ENCODE measurements at places on chromosomes 6 and 20.

DNA sequence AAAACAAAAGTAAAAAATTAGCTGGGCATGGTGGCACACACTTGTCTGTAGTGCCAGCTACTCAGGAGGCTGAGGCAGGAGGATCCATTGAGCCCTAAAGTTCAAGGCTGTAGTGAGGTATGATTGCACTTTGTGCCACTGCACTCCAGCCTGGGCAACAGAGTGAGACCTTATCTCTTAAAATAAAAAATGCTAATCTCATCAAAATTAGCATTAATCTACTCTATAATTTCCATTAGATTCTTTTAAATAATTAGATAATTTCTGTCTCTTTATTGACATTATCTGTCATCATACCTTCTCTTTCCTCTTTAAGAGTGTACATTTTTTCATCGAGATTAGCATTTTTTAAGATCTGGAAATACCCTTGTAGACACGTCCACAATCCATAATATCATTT, 48.0 kb downstream of the PHACTR3 start:
- DNase-seq, result no peak

DNA sequence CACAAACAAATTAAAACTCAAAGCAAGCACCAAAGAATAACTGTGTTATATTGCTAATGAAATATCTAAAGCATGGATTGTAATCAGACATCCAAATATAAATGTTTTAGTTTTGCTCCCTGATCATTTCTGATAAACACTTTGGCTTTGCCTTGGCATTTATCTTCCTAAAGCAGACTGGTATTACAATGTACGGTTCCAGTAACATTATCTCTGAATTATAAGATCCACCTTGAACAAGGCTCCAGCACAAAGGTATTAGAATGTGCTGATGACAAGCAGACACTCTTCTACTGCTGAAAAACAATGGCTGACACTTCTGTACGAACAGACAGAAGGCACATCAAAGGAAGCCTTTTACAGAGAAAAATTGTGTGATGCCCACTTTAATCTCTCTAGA, 74.6 kb downstream of the INSM1 start:
- DNase-seq, result no peak

GRCh38 chr6:28632326-28632851, 106.7 kb downstream of the GPX5 start:
- DNase-seq, result no peak

GRCh38 chr6:119060255-119060907, 18.1 kb downstream of the FAM184A start:
- DNase-seq, result no peak

DNA sequence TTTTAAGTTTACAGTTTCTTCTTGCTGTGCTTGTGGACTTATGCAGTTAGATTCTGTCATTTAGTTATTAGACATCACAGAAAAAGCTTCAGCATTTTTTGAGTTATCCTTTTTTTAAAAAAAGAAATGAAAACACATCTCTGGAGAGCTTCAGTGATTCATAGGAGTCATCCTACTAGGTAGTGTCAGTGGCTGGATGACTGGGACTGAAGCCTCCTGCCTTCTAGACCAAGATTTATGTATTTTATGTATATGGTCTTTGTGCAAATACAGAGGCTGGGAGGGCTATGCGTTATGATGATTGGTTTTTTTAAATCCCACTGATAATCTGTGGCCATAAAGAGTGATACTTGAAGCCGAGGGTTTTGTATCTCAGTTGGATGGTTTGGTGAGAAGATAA, 125.9 kb upstream of the JAG1 start:
- DNase-seq, result no peak

- DNase-seq, result no peak
Observed at GRCh38 chr20:24118034-24118433, 129.5 kb upstream of the GGTLC1 start.

- no peak for DNase-seq
Observed at GRCh38 chr6:72724545-72724944, 102.7 kb downstream of the KCNQ5 start.

GRCh38 chr6:25150863-25151262, 128.3 kb upstream of the CARMIL1 start:
- DNase-seq, result no peak

GRCh38 chr20:8414586-8415274, 282.7 kb downstream of the PLCB1 start:
- no peak for DNase-seq

DNA sequence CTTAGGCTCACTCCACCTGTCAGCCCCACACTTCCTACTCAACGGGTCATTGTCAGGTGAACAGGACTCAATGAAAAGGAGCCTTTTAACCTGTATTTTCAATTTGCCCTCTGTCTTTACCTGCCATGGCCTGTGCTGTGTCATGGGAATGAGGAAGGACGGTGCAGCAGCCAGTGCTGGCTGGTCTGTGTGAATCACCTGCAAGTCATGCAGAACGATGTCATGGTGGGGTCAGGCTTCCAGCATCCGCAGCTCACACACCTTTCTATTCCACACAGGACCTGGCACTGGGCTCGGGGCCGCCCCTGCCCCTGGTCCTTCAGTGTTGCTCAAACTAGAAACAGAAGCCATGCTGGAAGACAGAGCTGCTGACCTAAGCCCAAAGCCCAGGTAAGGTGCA, 188.7 kb upstream of the GMDS start:
- DNase-seq, result no peak

- peak; percentile 41 for DNase-seq
Observed at GRCh38 chr6:152642578-152643375, 5.6 kb upstream of the SYNE1 start.

DNA sequence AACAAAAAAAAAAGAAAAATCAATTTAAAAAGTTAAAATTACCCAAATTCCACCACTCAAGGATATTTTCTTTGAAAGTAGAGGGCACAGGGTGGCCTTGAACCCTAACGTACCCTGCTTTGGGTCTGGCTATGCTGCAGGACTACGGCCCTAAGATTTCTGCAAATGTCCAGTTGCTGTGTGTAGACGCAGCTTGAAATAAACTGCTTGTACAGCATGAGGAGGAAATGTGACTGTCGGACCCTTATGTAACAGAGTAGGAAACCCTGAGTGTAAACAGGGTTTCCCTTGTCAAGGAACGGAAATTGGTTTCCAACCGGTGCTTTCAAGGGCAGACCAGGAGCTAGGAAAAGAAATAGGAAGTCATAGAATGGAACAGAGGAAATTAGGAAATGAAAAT, 60.7 kb upstream of the SHLD1 start:
- DNase-seq, result no peak

GRCh38 chr20:59412181-59412580, 111.8 kb downstream of the EDN3 start:
- DNase-seq, result no peak

DNA sequence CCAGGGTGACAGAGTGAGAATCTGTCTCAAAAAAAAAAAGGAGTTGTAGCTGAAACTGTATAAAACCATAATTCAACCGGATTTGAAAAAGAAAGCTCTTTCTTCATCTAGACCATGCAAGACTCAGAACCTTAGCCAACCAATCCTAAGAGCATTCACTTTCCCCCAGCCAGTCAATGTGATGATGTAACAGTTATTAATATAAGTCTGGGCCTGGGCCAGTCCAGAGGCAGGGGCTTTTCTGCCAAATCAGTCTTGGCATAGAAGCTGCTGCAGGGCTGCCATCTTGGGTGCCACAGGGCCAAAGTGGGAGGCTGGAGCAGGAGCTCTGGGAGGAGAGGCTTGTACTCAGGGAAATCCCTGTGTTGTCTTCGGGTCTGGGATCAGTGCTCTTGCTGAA, 288.4 kb downstream of the CLIC5 start:
- DNase-seq, result no peak

DNA sequence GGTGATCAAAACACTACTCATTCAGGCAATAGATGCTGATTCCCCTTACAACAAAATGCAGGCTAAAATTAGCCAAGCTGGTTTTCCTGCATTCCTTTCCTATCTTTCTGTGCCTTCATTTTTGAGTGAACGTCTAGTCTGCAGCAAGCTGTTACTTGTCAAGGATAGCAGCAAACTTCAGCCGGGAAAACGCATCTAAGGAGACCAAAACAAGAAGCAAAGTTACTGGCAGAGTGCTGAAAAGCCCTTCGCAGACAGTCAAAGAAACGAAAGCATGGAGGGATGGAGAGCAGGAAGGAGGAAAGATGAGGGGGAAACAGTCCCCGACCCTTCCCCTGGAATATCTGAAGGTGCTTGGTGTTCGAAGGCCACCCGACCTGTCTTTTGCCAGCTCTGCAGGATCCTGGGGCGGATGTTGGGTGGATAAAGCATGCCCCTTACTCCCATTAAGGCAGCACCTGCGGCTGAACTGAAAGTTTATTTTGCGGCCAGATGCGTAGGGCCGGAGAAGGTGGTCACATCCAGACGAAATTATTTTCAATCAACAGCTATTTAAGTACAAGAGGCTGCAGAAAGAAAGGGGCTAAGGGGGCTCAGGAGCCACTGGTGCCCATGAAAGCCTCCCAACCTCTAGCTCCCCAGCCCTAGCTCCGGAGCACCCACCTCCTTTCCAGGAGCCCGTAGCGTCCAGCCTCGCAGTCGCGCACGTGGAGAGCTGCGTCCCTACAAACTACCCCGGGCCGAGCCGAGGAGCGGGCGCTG, 538 bp downstream of the FERMT1 start:
- DNase-seq, result no peak

DNA sequence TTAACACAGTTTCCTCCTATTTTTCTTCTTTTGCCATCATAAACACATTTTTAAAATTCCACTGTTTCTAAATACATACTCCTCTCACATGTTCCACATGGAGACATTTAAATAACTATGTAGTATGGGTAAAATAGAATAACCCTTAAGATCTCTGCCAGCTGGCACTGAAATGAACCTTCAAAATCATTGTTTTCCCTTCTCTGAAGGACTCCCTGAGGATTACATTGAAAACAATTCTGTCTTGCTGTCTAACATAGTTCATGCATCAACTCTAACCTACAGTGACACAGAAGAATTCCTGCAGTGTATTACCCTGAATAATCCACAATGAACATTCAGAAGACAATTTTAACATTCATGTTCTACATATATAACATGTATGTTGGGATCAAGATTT, 1361.8 kb upstream of the CITED2 start:
- DNase-seq, result no peak

DNA sequence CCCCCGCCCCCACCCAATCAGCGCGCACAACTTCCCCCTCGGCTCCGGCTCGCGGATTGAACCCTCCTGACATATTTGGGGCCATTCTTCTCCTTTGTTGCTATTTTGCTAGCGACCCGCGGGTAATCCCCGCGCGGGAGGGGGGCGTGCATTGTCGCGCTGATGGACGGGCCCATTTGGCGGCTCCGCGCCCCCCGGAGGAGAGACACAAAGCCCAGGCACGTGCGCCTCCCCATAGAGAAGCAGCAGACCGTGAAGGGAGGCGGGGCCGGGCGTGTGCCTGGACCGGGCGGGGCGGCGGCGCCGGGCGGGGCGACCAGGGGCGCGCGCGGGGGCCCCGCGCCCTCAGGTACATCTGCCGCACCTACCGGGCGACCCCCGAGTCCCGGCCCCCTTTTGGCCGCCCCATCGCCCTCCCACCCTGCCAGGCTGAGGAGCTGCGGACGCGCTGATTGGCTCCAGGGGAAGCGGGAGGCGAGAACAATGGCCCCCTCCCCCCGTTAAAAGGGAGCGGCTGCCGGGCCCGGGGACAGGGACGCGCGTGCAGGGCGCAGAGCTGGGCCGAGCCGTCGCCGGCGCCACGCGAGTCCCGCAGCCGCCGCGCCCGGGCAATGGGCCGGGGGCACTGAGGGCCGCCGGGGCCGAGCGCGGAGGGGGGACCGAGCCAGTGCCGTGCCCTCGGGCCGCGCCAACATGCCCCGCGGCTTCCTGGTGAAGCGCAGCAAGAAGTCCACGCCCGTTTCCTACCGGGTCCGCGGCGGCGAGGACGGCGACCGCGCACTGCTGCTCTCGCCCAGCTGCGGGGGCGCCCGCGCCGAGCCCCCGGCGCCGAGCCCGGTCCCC, at the start of gene INSM1:
Gene INSM1, plus strand, starts transcription at position 530 of the 843 bp plus-strand sequence. Its CDS starts 164 bp downstream, at position 694.
- DNase-seq, result no peak

DNA sequence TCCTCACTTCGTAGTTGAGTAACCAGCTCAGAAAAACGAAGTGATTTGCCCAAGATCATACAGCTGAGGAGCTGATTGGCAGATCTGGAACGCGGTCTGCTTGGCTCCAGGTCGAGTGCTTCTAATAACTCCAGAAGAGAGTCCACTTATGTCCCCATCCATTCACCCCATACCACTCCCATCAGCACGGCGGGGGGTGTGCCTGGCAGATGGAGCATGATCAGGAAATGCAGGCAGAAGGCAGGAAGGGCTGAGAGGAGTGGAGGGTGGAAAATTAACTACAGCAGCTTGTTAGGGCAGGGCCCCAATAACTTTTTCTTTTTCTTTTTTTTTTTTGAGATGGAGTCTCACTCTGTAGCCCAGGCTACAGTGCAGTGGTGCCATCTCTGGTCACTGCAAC, 15.0 kb downstream of the FITM2 start:
- no peak for DNase-seq

DNA sequence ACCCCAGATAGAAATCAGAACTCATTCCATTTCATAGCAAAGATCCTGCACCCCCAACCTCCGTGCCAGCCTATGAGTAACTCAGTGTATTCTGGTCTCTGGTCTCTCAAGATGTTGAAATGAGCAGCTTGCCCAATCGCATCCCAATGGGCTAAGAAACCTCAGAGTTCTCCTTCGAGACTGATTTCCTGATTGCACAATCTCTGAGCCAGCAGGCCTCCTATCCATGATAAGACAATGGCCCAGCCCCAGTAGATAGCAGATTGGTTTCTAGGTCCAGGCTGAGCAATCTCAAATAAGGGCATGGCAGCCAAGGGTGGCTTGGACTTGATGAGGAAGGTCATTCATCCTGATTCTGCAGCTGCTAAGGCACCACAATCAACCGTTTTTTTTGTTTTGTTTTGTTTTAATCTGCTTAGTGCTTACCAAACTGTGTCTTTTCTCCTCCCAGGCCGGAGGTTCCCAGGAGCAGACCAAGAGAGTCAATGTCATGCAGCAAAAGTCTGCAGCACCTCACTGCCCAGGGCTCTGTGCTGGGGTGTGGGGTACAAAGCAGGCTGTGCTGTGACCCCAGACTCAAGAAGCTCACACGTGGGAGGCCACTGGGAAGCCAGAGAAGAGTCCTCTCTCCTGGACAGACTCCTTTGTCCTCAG, 125.1 kb upstream of the NXT1 start:
- DNase-seq, result no peak

- no peak for DNase-seq
Observed at GRCh38 chr6:96626759-96627364, 63.9 kb downstream of the FHL5 start.

DNA sequence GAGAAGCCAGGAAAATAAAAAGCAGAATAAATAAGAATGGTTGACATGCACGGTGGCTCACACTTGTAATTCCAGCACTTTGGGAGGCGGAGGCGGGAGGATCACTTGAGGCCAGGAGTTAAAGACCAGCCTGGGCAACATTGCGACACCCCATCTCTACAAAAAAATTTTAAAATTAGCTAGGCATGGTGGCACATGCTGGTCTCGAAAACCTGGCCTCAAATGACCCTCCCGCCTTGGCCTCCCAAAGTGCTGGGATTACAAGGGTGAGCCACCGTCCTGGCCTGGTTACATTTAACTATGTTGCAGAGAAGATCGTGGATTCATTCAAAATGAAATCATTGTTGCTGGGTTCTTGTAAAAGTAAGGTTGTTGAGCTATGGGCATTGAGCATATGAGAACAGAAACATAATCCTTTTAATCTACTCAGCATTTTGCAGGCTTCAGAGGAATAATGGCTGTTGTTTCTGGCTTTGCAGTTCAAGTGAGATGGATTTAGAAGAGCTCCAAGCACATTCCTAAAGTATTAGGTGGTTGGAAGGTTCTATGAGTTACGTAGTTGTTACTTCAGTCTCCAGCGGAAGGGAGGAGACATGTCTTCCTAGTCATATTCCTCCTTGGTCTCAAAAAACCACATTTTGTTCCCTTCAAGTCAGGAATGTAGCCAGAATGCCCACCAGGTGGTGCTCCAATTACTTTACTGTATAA, 45.6 kb upstream of the RAB23 start:
- peak; percentile 9 for DNase-seq

GRCh38 chr20:22333885-22334545, 250.4 kb downstream of the FOXA2 start:
- no peak for DNase-seq
